ENCODE measurements at places on chromosomes 11 and 22.

- DNase-seq: no peak
Measured at GRCh38 chr11:74776546-74776945, 27.9 kb downstream of the RNF169 start.

DNA sequence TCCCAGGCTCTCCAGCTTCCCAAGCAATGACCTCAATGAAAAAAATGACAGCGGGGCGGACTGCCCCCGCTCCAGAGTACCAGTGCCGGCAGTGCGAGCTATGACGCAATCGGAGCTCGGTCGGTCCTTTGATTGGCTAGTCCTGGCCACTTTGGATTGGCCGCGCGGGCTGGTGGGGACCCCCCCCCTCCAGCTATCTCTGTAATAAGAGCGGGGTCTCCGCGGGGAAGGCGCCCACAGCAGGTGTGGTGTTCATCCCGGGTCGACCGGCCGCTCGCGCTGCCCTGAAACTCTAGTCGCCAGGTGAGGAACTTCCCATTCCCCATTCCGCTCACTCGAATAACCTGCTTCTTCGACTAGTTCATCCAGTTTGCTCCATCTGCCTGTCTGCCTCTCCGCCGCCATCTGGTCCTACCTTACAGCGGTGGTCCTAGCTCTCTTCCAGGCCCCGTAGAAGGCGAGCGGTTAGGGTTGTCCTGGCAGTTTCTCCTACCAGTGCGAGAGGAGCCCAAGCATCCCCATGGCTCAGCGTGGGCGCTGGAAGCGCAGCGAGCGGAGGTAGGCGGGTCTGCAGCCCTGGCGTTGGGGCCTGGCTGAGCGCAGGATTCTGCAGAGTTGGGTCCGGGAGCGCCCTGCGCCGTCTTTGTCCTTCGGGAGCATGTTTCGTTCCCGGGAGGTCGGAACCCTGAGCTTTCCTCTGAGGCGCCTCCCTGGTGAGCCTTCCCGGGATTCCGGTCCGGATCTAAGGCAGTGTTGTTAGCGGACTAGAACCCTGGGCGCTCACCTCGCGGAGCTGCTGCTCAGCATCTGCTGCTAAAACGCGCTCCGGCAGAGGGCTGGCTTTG is at the start of gene CALCB:
Gene CALCB (plus strand): TSS at position 233 of the 845 bp plus-strand sequence. CDS start 1,126 bp downstream, outside the sequence.
- no peak for DNase-seq

GRCh38 chr22:26364066-26365015 is 64.7 kb upstream of the ASPHD2 start:
- peak; percentile 15 for DNase-seq

GRCh38 chr22:40348025-40348658 is 1.8 kb downstream of the ADSL start:
- peak; percentile 48 for DNase-seq

- DNase-seq: no peak
Measured at GRCh38 chr22:33780531-33781136, 139.6 kb downstream of the LARGE1 start.

- DNase-seq: no peak
Measured at GRCh38 chr11:15473954-15474837, 359.5 kb downstream of the INSC start.

DNA sequence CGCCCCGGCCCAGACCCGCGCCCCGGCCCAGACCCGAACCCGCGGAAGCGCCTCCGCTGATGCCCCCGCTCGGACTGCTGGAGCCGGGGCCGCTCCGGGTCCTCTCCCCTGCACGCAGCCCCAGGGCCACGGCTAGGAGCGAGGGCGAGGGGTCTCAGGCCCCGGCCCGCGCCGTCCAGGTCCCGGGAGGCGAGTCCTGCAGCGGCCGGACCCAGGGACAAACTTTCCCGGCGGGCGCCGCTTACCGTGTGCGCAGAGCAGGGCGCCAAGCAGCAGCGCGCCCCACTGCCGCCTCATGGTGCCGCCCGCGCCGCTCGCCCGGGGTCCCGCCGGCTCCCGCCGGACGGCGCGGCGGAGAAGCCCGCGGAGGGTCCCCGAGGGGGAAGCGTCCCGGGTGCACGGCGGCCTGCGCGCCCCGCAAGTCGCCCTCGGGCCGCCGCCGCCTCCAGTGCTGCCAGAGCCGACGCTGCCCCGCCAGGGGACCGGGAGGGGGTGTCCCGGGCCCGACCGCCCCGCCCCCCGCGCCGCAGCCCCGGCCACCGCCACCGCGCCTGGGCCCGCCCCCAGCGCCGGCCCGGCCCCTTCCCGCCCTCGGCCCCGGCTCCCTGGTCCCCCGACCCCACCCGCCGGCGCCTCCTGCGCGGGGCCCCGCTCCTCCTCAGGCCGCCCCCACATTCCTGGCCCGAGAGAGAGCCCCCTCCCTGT is at the start of gene LRP4:
Gene LRP4 (minus strand): TSS at position 468 of the 705 bp plus-strand sequence. CDS start 171 bp downstream, at position 297.
- peak; percentile 15 for DNase-seq

DNA sequence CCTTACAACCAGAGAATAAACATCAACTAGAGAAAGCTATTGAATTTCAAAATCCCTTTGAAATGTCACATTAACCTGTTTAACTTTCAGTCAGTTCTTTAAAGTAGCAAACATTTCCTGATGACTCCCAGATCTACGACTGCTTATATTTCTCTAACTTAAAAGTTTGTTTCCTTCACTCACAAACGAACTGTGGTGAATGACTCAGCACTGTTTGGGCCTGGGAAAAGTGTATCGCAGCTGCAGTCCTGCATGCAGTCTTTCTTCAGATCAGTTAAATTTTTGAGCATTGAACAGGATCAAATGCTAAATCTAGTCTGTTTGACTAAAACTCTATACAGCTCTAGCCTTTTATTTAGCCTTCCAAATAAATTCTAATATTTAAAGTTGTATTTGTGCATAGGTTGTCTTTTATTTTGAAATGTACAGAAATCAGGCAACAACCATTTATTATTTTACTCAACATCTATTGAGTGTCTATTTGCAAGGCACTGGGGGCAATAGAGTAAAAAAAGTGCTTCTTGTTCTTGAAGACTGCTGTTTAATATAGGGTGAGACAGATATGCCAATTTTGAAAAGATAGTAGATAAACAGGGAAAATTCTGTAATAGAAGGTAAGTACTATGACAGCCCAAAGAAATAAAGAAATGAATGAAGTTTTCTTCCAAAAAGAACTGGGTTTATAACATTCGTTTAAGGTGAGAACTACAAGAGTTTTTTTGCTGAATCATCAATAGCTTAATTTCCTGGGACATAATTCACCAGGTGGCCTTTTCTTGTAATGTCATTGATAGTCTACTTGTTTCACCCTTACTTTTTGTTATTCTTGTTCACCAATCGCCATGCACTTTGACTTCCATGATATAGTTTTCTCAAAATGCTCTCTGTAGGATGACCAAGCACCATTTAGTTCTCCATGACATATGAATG is 235.4 kb downstream of the METTL15 start:
- DNase-seq: no peak
